MV-4-11 (cell line): ENCODE measurements at places on chromosomes 13 and 19.

DNA sequence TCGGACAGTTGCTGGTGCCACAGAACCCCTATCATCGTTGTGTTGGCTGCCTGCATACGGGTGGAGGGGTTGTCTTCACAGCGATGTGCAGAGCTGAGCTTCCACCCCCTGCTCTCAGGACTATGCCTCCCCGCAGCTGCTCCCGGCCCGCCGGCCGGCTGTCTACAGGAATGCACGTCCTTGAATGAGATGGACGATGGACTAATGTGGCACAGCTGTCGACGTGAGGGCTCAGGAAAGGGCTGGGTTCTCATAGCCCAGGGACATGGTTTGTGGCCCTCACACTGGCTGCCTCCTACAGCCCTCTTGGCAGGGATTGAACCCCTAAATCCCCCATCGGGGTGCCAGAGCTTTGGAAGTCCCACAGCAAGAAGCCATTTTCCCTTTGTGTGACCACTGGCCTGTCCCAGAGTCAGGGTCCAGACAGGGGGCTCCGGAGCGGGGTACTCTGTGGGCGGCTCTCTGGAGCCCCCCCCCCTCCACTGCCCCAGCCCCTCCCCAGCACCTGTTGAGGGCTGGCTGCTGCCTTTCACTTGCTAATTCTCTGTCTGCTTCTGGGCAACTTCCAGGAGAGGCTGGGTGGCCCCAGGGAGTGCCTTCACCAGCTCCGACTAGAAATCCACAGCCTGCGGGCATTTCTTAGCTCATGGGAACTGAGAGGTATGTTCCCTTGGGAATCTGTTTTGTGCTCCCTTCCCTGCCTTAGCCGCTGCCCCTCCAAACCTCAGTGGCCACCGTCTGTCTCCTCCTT, 40.2 kb downstream of the TSSK6 start:
- DNase-seq, result no peak

GRCh38 chr19:8416796-8417195, 3.7 kb downstream of the MARCHF2 start:
- no peak for DNase-seq

- DNase-seq, result no peak
Measured at GRCh38 chr13:104008075-104008474, 941.9 kb upstream of the SLC10A2 start.

DNA sequence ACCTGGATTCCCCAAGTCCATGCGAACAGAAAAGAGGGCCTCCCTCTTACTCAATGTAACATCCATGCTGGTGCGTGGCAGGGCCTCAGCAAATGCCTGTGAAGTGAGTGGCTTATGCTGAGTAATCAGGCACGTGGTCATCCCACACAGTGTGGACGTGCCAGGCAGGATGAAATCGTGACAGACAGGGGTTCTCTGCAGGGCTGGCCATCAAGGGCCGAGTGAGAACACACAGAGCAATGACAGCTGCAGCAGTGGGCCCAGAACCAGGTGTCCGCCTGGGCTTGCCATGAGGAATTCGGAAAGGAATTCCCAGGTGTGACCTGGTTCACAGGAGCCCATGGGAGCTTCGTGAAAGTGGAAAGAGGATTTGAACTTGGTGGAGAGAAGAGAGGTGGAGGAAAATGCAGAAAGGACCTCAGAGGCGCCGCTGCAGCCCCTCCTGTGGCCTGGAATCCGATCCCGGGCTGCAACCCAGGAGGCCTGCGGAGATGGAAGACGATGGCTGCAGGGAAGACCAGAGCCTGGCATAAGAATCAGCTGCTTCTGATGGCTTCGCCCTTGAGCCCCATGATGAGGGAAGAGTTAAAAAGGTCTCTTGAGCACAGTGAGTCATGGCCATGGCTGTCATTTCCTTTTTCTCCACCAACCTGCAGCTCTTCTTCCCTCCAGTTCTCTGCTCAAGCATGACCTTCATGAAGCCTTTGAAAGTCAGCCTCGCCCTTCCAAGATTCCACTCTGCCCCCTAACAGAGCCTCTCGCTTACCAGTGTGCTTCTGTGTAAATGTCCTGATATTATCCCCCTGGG, 34.6 kb upstream of the SOX1 start:
- DNase-seq, result no peak

GRCh38 chr19:18605546-18606280, 886 bp downstream of the CRLF1 start:
- no peak for DNase-seq

DNA sequence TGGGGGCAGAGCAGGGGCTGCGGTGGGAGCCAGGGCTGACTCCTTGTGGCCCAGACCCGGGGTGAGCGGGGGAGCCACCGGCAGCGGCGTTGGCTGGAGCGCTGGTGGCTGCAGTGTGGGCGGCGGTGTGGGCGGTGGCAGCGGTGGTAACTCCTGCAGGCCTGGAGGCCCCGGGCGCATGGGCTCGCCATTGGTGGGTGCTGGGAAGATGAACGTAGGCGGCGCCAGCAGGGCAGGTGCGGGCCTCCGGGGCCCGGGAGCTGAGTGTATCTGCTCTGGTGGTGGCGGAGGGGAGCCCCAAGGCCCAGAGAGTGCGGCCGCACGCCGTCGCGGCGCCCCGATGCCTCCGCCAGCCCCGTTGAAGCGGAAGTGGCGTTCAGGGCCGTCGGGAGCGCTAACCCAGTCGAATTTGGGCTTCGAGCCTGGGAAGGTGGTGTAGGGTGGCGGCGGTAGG, 2.0 kb downstream of the GGN start:
- DNase-seq, result no peak

DNA sequence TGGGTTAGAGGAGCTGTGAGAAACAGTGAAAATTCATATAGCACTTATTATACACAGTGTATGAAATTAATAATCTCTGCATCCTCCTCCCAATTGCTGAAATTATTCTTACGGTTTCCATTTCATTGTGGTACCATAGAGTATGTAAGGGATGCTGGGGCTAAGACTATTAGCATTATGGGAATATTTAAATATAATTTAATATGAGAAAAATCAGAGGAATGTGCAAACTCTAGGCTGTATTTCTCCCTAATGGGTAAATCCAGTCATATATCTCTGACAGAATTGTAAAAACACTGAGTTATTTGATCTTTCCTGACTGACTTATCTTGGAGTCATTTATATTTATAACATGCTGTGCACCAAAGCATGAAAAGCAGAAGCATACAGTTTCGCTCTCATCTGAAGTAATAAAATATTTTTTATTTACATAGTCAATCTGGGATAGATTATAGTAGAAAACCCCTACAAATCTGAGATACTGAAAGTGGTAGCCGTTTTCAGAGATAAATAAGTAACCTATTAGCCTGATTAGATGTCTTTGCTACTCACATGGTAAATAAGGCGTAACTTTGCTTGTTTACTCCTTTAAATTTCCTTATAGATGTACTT, 34.9 kb downstream of the LRCH1 start:
- DNase-seq, result no peak

GRCh38 chr13:46486270-46486669, 66.7 kb upstream of the LRCH1 start:
- DNase-seq, result no peak

DNA sequence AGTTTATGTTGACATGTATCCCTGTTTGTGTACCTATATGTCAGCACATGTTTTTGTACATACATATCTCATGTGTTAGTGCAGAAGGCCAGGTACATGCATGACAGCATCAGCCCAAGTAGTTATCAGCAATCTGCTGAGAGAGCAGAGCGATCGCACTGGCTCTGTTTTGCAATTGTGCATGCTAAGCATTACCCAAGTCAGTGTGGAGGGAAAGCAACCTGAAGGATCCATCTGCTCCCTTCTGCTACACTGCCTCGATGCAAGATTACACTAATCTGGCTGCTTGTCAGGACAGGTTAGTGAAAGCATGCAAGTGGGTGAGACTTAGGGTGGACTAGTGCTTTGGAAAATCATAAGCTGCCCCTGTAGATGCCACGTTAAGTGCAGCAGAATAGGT, 211.8 kb downstream of the PCCA start:
- no peak for DNase-seq

DNA sequence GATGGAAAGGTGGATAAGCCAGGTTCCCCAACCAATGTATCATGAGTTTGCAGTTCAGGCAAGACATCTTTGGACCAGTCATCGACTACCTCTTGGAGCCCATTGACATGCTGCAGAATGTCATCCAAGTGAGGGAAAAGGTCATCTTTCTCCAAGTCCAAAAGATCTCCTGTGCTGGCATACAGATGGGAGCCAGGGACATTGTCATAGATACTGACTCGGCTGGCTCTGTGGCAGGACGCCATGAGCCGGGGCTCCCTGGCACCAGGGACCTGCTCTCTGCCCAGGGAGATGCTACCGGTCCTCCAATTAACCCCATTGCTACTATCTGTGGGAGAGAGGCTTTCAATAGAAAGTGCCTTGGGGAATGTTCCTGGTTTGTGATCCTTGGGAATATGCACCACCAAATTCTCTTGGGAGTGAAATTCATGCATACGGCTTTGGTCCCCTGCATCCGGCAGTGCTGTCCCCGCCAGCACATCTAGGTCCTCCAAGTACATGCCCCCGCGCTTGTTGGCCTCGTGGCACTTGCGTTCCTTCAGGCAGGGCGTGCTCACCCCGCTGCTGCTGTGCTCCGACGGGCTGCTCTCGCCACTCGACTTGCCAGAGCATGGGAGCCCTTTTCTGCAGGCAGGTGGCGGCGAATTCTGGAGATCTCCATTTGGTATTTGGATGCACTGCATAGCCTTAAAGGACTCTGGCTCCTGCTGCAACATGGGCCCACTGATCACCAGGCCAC, 113.0 kb downstream of the KL start:
- DNase-seq, result no peak

GRCh38 chr13:111034811-111035210, 80.3 kb upstream of the ARHGEF7 start:
- no peak for DNase-seq

DNA sequence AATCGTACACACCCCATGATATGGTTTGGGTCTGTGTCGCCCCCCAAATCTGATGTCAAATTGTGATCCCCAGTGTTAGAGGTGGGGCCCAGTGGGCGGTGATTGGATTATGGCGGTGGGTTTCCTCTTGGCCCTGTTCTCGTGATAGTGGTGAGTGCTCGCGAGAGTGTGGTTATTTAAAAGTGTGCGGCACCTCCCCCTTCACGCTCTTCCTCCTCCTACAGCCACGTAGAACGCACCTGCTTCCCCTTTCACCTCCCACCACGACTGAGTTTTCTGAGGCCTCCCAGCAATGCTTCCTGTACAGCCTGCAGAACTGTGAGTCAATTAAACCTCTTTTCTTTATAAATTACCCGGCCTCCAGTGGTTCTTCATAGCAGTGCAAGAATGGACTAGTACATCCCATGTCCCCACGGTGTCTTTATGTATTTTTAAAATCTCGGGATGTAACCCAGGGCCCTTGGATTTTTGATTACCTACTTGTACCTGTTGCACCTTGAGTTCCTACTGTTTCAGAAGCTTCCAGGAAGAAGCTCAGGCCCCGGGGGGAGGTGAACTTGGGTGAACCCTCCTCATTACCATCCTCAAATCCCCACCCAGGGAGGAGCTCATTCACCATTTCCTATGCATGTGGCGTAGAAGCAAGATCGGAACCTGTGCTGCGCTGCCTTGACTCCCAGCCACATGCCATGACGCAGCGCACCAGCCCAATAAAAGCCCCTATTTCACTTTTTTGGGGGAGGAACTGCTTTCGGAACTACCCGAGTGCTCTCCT, 52.4 kb downstream of the TEX29 start:
- no peak for DNase-seq

GRCh38 chr19:28539759-28540158, 673.2 kb downstream of the UQCRFS1 start:
- no peak for DNase-seq
